ENCODE measurements at places on chromosomes 13 and 19.

- DNase-seq = no peak
Observed at GRCh38 chr13:46905249-46905648, 8.4 kb upstream of the HTR2A start.

- DNase-seq = no peak
Observed at GRCh38 chr13:41386211-41386610, 71.1 kb upstream of the RGCC start.

GRCh38 chr13:36493046-36493445, 60.8 kb downstream of the CCNA1 start:
- no peak for DNase-seq

GRCh38 chr19:15291089-15291488, 41.2 kb downstream of the BRD4 start:
- no peak for DNase-seq

DNA sequence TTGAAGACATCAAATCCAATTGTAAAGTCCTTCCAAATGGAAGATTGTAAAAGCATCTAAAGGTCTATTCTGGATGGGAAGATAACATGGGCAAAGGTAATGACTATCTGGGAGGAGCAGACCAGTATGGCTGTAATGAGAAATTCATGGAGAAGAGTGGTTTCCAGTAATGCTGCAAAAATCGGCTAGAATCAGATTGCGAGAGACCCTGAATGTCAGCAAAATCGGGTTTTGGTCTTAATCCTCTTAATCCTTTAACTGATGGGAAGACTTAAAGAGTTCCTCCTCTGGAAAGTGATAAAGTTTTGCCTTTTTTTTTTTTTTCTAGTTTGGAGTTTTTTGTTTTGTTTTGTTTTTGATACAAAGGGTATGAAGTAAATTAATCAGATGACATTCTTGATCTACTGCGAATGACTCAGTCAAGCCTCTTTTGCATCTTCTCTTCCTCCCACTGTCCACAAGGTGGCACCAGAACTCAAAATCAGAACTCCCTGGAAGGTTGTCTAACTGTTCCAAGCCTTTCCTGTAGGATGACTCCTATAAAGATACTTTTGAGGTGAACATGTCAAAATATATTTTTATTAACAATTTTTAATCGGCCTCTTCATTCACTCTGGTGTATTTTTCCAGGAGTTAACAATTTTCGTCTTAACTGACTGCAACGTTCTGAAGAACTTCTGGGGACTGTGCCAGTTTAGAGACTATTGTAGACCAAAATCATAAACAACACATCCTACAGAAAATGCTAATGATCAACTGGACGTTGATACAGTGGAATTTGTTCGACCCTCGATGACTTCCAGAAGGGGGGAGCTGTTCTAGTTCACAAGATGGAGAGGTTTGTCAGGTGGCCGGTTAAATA, 213.3 kb upstream of the MIR17HG start:
- DNase-seq = peak; percentile 47

DNA sequence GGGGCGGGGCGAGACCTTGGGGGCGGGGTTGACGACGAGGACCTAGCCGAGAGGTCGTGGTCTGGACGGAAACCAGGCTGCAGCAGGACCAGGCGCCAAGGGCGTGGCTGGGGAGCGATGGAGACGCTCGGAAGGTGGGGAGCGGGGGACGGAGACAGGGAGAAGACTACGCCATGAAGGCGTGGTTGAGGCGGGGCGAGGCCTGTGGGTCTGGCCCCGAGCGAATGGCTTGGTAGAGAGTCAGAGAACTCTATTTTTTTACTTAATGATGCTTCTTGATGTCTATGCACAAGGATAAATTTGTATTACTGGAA, 674 bp upstream of the FBXL12 start:
- DNase-seq = no peak

- no peak for DNase-seq
Observed at GRCh38 chr13:110464556-110465333, 96.8 kb downstream of the RAB20 start.

GRCh38 chr19:57599377-57599760, 316 bp upstream of the ZNF530 start:
- DNase-seq = no peak

DNA sequence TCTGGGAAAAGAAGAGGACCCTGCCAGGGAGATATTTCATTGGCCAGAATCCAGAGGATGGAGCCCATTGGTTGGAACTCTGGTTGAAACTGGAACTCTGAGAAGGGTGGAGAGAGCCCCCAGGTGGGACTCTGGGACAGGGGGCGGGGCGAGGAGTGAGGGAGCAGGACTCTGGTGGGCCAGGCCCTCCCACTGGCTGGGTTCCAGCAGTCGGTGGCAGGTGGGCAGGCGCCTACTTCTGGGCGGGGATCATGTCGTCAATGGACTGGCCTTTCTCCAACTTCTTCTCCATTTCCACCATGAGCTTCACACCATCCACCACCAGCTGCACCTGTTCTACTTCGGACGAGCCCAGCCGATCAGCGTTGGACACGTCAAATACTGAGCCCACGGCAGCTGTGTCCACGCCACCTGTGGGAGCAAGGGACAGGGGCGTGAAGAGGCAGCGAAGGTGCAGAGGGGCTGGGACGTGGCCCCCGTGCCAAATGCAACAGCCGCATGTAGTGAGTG, 16.1 kb downstream of the CKM start:
- no peak for DNase-seq

DNA sequence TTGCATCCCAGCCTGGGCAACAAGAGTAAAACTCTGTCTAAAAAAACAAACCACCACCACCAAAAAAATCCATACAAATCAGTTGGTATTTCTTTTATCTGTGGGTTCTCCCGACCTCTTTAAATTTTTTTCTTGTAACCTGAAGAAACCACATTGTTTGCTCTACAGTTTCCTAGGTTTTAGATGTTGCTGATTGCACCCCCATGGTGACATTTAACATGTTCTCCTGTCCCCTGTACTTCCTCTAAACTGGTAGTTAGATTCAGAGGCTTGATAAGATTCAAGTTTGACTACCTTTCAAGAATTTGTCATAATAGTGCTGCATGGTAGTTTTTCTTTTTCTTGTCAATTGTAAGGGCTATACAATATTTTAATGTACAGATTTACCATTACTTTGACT, 24.0 kb downstream of the ALG5 start:
- no peak for DNase-seq

DNA sequence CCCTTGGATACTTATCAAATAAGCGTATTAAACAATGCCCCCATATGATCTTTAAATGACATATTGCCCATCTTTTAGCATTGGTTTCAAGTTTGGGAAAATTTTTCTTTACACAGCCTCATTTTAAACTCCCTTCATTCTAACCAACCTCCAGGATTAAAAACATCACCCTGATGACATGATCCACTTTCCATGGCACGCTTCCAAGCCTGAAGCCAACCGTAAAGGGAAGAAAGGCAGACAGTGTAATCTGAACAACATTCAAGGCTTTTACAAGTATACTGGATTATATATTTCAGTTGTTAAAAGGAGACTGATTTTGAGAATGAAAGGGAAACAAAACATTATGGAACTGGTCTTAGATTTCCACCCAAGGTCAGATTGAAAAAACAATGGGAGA, 1721.9 kb downstream of the OLFM4 start:
- DNase-seq = no peak

GRCh38 chr19:8088752-8089663, 36.4 kb downstream of the CCL25 start:
- no peak for DNase-seq

- no peak for DNase-seq
Observed at GRCh38 chr19:6402837-6403608, 10.1 kb upstream of the GTF2F1 start.

Measured in CD4-positive, alpha-beta T cell treated with Interleukin-2 at 100 ng/mL for 4 hours (primary cell).